Activated gamma-delta T cell (primary cell): ENCODE measurements at places on chromosomes 3 and 15.

DNA sequence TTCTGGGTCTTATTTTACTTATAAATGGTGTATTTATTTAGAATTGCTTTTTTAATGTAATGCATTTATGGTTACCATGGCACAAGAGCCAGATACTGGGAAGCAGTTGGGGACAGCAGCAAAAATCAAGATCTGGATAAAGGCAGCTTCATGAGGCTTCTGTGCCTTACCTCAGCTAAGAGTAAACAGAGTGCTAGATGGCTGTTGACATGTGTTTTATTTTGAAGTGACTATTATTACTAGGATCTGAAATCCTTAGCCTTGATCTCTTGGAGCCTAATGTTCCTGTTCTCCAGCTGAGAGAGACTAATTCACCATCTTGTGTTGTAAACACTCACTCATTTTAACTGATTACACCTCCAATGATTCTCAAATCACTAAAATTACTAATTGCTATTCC, 317.8 kb downstream of the LPP start:
- no peak for DNase-seq

DNA sequence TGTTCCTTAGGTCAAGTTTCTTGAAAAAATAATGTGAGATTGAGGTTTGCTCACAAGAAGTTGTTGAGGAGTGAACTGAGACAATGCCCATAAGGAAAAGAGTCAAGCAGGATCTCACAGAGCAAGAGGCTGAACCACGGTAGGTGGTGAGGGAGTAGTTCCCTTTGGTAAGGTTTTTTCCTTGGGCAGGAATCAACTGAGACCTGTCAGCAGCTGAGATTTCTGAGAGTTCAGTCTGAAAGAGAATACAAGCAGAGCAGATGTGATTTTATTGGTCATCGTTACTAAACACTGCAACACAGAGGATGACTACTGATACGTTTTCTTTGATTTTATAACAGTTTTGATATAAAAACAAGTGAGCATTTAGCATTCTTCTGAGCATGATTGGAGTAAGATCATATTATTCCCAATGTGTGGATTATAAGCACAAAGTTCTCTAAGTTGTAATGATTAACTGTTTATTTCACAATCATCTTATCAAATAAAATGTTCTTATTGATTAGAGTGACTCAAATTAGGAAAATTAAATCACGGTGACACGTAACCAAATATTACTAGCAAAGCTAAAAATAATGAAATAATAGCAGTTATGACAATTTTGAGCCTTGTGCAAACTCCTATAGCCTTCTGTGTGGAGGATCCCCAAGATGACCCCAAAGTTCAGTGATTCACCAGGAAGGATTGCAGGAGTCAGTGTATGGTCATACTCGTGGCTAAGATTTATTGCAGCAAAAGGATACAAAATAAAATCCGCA, 346.2 kb upstream of the ZNF717 start:
- no peak for DNase-seq

GRCh38 chr3:127438371-127438770, 150.5 kb upstream of the PRR20G start:
- DNase-seq = no peak

DNA sequence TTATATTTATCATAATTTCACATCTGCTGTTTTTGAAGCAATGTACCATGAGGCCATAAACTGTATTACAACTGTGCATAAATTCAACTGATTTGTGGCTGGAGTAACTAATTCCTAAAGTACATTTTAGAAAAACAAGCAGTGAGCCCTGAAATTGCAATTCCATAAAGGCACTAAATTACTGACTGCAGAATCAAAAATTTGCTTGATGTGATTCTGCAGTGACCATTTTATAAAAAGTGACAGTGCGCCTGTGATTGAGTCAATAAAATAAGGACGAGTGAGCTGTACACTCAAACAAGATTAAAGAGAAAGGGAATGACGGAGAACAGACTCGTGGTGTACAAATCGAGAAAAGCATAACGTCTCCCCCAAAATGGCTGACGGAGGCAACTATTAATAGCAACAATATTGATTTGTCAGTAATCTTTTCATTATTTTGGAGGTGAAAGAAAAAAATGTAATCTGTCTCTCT, 121.4 kb upstream of the MEIS2 start:
- DNase-seq = no peak

- DNase-seq = no peak
These were observed 38.1 kb downstream of the MUC20 start for GRCh38 chr3:195758721-195759353.

- no peak for DNase-seq
These were observed 6.7 kb downstream of the ZIC1 start for GRCh38 chr3:147415874-147416273.

- no peak for DNase-seq
These were observed 2.4 kb upstream of the RCN2 start for GRCh38 chr15:76929011-76929760.

DNA sequence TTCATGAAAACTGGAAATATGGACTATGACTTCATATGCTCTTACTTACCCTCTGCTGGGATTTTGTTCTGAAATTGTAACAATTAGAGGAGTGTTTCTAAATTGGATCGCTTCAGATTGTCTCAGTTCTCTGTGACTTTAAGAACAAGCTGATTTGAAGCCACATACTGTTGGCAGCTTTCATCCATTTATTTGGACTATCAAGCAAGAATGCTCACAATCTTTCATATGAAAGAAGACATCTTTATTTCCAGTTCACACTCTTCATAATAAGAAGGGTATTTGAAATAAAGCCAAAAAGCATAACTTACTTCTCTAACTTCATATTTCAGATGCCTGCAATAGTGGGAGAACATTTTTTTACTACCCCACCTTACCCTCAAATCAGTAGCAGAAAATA, 491.6 kb upstream of the TPRG1 start:
- DNase-seq = no peak

- DNase-seq = no peak
These were observed 15.3 kb downstream of the PIGB start for GRCh38 chr15:55334371-55334770.

- DNase-seq = no peak
These were observed 61.0 kb downstream of the OTOL1 start for GRCh38 chr3:161557445-161558150.

GRCh38 chr3:10666621-10667020, 149.4 kb upstream of the SLC6A11 start:
- DNase-seq = no peak

DNA sequence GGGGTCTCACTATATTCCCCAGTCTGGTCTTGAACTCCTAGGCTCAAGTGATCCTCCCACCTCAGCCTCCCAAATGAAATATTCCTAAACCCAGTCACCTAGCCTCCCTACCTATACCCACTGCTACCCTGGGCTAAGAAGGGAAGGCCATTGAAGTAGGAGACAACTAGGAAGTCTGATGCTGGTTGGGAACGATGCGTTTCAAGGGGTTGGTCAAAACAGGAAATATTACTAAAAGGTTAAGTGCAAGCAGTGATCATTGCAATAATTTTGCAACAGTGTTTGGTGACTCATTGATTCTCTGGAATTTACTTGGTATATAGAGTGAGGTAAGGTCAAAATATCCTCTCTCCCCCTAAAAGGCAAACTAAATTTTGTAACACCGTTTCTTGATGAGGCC, 4.6 kb upstream of the UQCRC1 start:
- DNase-seq = no peak

GRCh38 chr3:177944228-177944661, 592.0 kb upstream of the KCNMB2 start:
- no peak for DNase-seq
